Activated gamma-delta T cell treated with anti-CD3 and anti-CD28 coated beads, Interleukin-2, amount 50 U/mL, for 16 hours (primary cell): ENCODE measurements at places on chromosomes 3 and 15.

GRCh38 chr3:38140326-38141172 lies 2.1 kb downstream of the MYD88 start:
- no peak for DNase-seq

GRCh38 chr15:22950256-22950990 lies 29.7 kb downstream of the CYFIP1 start:
- DNase-seq, result no peak

DNA sequence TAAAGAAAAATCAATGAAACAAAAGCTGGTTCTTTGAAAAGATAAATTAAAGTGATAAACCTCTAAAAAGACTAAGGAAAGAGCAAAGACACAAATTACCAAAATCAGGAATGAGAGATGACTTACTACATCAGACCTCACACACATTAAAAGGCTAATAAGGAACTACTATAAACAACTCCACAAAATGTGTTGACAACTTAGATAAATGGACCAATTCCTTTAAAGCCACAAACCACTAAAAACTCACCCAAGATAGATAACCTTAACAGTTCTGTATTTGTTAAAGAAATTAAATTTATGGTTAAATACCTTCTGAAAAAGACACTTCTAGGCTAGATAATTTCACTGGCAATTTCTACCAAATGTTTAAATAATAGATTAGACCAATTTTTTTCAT lies 170.4 kb downstream of the SMAD6 start:
- DNase-seq, result no peak

- no peak for DNase-seq
These were observed 43.5 kb downstream of the CFAP92 start for GRCh38 chr3:128950223-128950938.

DNA sequence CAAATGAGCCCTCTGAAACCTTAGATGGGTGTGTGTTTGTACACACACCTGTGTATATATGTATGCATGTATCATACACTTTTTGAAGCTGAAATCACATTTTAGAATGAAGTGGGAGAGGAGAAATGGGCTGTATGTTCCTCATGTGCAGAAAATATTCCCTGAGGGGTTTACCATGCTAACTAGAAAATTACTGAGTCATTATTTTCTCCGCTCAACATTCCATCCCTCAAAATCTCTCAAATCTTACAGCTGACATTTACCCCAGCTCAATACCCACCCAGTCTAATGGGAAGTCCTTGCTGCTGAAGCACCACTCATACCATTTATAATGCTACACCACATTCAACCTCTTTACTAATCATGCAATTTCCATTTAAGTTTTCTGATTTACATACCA lies 138.6 kb downstream of the P2RY1 start:
- DNase-seq, result no peak

GRCh38 chr3:33377489-33377888 lies 62.7 kb downstream of the UBP1 start:
- DNase-seq, result no peak

GRCh38 chr3:4795905-4796304 lies 183.3 kb upstream of the BHLHE40 start:
- no peak for DNase-seq

DNA sequence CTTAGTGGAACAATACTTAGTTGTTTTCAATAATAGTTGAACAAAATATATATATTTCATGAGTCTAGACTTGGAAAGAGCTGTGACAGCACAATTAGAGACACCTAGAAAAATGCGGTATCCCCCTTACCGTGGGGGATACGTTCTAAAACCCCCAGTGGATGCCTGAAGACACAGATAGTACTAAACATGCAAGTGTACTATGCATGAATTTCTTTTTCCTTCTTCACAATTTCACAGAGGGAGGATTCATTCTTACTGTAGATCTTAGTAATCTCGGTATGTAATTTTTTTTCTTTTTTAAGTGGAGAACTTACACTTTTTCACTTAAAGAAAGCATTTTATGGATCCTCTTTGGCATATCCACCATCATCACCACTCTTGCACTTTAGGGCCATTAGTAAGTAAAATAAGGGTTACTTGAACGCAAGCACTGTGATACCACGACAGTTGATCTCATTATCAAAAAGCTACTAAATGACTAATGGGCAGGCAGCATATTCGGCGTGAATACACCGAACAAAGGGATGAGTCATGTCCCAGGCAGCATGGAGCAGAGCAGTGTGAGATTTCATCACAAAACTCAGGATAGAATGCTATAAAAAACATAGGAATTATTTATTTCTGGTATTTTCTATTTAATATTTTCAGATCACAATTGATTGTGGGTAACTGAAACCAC lies 72.3 kb upstream of the ZNF280D start:
- DNase-seq, result no peak

- DNase-seq, result no peak
These were observed 150.7 kb downstream of the OPA1 start for GRCh38 chr3:193743702-193744047.
